ENCODE measurements at places on chromosomes 3 and 15.

GRCh38 chr3:118146658-118147375, 887.8 kb downstream of the IGSF11 start:
- no peak for DNase-seq

- no peak for DNase-seq
Measured at GRCh38 chr3:157566596-157566995, 63.4 kb upstream of the VEPH1 start.

DNA sequence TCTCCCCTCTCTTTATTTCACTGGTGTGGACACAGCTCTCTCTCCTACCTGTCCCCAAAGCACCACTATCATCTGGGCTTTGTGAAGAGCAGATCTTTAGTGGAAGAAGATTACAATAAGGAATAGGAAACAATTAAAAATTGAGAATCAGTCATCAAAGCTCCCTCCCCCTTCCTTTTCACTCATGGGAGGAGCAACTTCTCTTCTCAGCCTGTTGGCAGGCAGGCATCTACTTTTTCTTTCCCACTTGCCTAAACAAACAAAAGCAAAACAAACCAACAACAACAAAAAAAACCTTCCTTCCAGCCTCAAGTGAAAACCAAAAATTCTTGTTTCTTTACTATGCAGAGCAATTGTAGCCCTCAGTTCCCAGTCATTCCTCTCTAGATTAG, 125.5 kb upstream of the BHLHE40 start:
- DNase-seq, result no peak

- no peak for DNase-seq
Measured at GRCh38 chr3:69675786-69676530, 63.3 kb upstream of the MITF start.

DNA sequence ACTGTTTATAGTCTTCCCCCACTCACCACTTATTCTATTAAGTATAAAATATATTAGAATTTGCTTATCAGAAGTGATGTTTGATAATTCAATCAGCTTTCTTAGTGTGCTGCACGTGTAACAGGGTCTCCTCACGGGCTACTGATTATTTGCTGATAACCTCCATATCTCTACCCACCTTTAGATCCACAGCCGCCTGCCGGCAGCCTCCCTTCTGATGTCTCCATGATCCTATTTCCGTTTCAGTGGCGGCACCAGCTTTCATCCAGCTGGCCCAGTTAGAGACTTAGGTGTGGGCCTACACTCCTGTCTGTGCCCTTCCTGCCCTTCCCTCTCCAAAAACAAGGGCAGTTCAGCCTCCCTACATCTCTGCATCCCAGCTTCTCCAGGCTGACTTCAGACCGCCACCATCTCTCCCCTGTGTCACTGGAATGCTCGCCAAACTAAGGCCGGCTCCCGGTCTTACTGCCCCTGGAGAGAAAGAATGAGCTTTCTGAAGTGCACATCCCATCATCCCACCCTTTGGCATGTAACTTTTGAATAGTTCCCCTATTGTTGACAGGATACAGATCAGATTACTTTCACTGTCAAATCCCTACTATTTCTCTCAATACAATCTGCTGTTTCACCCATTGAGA, 76.6 kb upstream of the PRTG start:
- DNase-seq, result no peak

Measured in activated naive CD4-positive, alpha-beta T cell treated with anti-CD3 and anti-CD28 coated beads, Interleukin-2, amount 10 ng/mL, durations not matched to agents 7 days and 5 days (primary cell).